HepG2 (cell line): ENCODE measurements at places on chromosomes 7 and 10.

DNA sequence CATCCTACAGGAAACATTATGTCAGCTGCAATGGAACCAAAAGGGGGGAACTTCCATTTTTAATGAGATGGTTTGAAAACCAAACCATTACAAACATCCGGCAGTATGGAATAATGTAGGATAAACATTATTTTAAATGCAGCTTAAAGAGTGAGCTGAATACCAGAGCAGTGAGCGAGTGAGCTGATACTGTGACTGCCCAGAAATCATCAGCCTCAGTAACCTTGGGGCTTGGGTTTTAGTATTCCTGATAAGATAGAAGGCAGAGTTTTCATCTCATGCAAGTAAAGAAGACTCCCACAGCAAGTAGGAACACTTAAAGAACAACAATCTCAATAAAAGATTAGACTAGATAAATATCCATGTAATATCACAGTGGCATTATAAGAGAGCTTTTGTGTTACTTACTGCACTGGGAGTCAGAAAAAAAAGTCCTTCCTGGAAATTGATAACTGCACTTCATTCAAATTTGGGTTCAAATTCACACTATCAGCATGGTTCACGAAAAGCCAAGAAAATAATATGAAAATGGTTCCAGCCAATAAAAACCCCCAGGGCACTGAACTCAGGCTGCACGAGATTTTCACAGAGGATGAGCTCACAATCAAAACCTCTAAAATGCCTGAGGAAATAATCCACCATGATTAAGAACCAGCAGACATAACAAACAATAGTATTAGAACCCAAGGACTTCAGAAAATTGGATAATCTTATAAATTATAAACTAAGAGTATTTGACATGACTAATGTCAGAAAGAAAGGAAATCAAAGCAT lies 115.7 kb downstream of the MTPAP start:
- no peak for DNase-seq

- no peak for DNase-seq
These were observed 1073.0 kb downstream of the XPNPEP1 start for GRCh38 chr10:108850138-108850854.

- DNase-seq: no peak
These were observed 22.2 kb downstream of the TMEM273 start for GRCh38 chr10:49165821-49166483.

- DNase-seq: no peak
These were observed 27.1 kb downstream of the OGDH start for GRCh38 chr7:44633254-44634186.

DNA sequence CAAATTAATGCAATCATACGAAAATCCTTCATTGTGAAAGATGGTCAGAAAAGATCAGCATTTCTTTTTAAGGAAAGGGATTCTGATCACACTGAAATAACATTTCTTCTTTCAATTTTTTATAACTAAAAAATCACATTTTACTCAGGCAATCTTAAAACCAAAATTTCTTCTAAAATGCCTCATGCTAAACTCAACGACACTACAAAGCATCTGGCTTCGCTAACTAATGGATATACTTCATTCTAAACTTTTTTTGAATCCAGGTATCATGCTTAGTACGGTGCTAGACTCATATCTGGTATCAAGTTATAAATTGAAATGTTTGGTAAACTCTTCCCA lies 100.4 kb downstream of the CUBN start:
- DNase-seq: no peak

- peak; percentile 49 for DNase-seq
These were observed 174.7 kb upstream of the TCF7L2 start for GRCh38 chr10:112775381-112775780.

- no peak for DNase-seq
These were observed 49.5 kb upstream of the SLC29A3 start for GRCh38 chr10:71269301-71270288.

- DNase-seq: no peak
These were observed 9.4 kb downstream of the TAS2R41 start for GRCh38 chr7:143487061-143487460.

- no peak for DNase-seq
These were observed 171.9 kb downstream of the ARID5B start for GRCh38 chr10:62073429-62073828.

GRCh38 chr10:127298381-127298780 lies 102.0 kb upstream of the INSYN2A start:
- no peak for DNase-seq

GRCh38 chr10:69668721-69669120 lies 38.7 kb downstream of the FAM241B start:
- DNase-seq: no peak

DNA sequence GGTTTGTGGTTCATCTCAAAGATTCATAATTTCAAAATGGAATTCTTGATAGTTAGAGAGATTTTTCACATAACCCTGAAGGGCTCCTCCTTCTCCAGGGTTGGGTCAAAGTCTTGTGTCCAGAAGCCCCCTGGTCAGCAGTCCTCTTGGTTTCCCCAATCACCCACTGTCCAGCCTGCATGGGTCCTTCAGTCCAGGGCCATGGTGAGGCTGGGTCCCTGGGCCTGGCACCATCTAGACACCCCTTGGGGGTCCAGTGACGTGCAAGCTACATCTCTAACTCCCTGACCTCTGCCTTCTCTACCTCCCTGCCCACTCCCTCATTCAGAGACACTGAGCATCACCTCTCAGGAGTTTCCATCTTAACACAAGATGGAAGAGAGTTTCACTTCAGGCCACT lies 26.1 kb downstream of the ANXA8 start:
- no peak for DNase-seq

GRCh38 chr7:42250411-42250810 lies 13.4 kb upstream of the GLI3 start:
- DNase-seq: no peak

- DNase-seq: no peak
These were observed 455.3 kb downstream of the PLXDC2 start for GRCh38 chr10:20271490-20271889.

- no peak for DNase-seq
These were observed 448 bp upstream of the GOLGA7B start for GRCh38 chr10:97849103-97849686.

DNA sequence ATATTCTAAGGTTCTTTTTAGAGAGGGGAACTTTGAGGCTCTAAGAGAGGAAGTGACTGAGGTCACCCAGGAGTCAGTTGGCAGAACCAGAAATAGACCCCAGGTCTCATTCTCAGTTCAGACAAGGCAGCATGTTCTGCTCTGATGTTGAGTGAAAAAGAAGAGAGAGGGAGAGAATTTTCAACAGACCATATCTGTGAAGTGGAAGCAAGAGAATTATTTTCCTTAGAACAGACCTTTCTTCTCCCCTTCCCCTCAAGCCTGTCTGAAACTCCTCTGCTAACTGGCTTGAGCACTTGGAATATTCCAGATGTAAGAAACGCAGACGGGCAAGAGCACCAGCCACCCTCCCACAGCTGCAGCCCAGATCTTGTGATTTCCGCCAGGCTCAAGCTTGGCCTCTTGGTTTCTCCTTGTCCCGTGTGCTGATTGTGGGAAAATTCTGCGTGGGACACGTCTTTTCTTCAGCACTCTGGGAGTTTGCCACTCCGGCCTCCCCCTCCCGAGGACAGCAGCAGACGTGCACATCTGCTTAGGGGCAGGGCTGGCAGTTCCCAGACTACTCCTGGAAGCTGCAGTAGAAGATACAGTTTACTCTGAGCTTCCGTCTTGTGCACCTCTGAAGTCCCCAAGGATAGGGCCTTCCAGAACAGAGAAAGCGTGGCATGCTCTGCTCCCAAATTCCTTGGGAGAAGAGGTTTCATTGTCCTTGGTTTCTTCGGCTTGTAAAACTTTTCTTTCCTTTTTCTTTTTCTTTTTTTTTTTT lies 22.7 kb upstream of the IKZF1 start:
- DNase-seq: no peak

DNA sequence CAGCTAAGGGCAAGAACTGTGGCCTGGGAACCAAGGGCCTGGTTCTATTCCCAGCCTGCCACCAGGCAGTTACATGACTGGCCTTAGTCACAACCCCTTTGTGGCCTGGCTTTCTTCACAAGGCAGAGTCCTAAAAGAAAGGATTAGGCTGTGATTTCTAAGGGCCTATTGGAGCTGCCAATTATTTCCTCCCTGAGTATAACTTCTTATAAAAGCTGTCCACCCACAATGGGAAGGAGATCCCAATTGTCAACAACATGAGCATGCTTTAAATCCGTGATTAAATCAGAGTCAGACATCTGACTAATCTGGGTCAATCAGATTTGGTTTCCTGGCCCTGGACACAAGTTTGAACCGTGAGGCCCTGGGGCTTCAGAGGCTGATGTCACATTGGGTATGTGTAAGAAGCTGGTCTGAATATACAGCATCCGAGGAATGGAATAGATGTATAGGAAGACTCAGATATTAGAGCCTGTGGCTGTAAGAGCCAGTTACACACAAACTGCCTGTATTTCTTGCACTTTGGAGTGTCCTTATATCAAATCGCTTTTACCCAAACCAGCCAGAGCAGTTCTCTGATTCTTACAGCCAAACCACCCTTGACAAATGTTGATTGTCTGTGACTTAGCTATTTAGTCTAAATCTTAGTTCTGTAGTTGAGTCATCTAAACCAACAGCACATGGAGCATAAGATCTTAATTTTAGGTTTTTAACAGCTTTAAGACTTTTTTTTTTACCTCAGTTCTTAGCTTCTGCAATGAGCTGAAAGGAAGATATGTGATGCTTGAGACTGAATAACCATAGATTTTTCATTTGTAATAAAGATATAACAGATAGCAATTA lies 61.3 kb downstream of the ABCB4 start:
- no peak for DNase-seq

DNA sequence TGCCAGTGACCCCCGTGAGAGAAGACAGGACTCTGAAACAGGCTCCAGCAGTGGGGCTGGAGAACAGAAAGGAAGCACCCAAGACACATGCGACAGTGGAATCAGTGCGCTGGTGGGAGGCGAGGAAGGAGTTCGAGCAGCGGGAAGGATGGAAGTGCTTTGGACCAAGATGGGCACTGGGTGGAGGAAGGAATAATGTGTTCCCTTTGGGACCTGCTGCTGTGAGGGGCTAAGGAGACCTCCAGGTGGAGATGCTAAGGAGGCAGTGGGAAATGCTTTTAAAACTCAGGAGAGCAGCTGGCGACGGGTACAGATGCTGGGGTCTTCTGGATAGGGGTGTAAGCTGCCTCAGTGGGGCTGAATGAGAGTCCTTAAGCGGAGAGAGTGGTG lies 109.7 kb upstream of the ANLN start:
- DNase-seq: no peak

GRCh38 chr7:128215739-128216138 lies 25.3 kb upstream of the LEP start:
- DNase-seq: no peak

GRCh38 chr7:106485031-106485551 lies 175.9 kb downstream of the CCDC71L start:
- DNase-seq: no peak

DNA sequence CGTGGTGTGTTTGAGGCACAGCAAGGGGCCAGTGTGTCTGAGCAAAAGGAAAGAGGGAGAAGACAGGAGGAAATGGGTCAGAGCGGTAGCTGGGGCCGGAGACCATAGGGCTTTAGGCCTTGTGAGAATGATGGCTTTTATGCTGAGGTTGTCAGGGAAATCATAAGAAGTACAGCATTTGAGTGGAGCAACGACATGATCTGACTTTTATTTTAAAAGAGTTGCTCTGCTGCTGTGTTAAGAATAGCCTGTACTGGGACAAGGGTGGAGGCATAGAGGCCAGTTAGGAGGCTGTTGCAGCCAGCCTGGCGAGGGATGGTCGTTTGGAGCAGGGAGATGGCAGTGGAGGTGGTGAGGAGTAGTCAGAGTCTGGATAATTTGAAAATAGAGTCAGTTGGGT lies 174.3 kb downstream of the SNX10 start:
- DNase-seq: no peak

- peak; percentile 61 for DNase-seq
These were observed 100.6 kb downstream of the FAM204A start for GRCh38 chr10:118241229-118242137.

DNA sequence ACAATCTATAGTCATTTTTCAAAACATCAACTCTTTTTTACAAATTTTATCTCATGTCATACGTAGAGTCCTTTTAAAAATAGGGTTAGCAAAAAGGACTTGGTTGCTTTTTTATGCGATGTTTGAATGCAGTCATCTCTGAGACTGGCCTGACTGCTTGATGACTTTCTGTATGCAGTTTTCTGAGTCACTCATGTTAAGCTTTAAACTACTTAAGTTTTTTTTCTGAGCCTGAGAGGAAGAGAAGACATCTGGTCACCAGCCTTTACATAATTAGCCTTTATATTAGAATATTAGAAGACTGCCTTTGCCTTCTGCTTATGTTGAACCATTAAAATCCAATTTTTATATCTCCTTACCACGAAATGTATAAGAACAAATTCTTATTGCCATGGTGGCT lies 834.4 kb upstream of the MBL2 start:
- no peak for DNase-seq

DNA sequence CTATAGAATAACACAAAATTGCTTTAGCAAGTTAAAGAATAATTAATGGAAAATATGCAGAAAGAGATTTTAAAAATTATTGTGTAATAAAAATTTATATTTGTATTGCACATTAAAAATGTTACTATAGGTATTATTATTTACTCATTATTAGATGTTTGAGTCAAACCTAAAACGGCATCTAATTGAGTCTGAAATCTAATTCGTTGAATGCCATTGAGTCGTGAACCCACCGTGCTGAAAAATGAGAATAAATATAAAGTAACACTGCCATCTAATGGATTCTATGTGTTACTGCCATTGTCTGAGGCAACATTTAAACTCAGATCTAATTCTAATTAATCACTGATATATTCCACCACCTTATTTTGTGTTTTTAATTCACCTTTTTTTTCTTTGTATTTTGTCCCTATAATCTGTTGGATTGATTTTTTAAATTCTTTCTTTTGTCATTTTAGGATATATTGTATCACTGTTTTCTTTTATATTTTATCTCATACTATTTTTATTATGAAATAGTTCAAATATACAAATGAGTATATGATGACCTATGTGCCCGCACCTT lies 62.2 kb downstream of the SAMD9 start:
- DNase-seq: peak; percentile 34

DNA sequence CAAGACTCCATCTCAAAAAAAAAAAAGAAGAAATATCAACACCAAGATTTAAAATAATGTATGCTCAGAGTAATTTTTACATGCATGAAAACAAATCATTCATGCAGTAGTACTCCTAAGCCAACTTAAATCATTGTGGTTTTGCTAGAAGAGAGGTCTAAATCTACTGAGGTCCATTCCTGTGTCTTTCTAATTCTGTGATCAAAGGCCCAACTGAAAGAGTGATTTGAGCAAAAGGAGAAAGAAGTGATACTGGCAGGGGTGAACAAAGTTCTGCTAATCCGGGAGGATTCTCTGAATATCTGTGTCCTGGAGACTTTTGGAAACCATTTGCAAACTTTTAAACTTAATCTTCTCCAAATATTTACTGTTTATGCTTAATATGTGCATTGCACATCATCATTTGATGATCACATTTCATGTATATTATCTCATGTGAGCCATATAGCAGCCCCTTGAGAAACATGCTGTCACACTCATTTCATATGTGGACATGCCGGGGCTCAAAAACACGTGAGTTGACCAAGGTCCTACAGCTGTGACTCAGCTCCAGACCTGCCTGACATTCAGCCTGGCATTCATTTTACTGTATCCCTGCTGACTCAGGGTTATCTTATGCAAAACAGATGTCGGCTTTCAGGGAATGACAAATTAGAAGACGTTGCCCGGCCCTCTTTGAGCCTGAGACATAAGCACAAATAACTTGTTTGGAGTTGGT lies 76.4 kb downstream of the FAM107B start:
- DNase-seq: no peak
